A549 treated with dexamethasone at 1 μM for 4 hours (cell line): ENCODE measurements at places on chromosomes 11 and 22. TPM values are rescaled to one million over a fixed set of nuclear protein-coding genes. Genes with fewer than 3 reads are reported as not detected.

OR8G5 gene
- not detected in 5 replicates for total RNA-seq

GGTLC2 gene
- not detected in 5 replicates for total RNA-seq

OR5B21 gene
- total RNA-seq: not detected in 5 replicates

FIBIN gene
- total RNA-seq: not detected in 5 replicates

TRIM29 gene
- total RNA-seq: 22.5 to 29.9 TPM (median 28.0 TPM) in 5 replicates

NUP160 gene
- total RNA-seq: 27.0 to 35.5 TPM (median 33.0 TPM) in 5 replicates

CBLIF gene
- total RNA-seq: not detected in 5 replicates
